ENCODE measurements at places on chromosomes 4 and X.

GRCh38 chr4:184364100-184364921 lies 110.0 kb downstream of the IRF2 start:
- no peak for DNase-seq

- peak; percentile 78 for DNase-seq
These were observed 407.9 kb downstream of the PCDH18 start for GRCh38 chr4:137124278-137124932.

- DNase-seq = no peak
These were observed 608.7 kb downstream of the TLL1 start for GRCh38 chr4:166481739-166482138.

DNA sequence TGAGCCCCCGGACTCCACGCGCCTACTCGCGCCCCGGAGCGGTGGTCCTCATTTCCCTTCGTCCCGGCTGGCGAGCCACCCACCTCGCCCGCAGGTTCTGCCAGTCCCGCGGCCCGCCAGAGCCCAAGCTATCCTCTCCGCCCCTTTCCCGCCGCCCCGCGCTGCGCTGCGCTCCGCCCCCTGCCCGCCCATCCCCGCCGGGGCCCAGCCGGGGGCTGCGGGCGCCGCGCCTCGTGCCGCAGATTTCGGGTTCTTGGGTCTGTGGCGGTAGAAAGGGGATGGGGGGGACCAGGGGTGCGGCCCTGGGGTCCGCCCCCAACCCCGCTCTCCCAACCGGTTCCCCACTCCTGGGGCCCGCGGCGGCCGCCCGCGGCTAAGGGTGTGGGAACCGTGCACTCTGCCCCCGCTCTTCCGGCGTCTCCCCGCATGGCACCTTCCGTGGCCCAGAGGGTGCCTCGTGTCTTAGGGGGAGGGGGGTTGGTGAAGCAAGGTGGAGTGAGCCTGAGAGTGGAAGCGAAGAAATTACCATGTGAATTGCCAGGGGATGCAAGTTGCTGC lies 650.8 kb upstream of the DIPK2B start:
- DNase-seq = no peak

DNA sequence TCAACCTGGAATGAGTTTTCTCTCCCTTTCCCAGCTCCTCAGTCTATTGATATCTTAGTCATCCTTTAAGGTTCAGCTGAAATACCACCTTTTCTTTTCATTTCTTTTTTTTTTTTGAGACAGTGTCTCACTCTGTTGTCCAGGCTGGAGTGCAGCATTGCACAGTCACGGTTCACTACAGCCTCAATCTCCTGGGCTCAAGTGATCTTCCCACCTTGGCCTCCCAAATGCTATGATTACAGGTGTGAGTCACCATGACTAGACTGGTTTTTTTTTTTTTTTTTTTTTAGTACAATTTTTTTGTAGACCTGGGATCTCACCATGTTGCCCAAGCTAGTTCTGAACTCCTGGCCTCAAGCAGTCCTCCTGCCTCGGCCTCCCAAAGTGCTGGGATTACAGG lies 28.9 kb downstream of the AFF1 start:
- DNase-seq = no peak

DNA sequence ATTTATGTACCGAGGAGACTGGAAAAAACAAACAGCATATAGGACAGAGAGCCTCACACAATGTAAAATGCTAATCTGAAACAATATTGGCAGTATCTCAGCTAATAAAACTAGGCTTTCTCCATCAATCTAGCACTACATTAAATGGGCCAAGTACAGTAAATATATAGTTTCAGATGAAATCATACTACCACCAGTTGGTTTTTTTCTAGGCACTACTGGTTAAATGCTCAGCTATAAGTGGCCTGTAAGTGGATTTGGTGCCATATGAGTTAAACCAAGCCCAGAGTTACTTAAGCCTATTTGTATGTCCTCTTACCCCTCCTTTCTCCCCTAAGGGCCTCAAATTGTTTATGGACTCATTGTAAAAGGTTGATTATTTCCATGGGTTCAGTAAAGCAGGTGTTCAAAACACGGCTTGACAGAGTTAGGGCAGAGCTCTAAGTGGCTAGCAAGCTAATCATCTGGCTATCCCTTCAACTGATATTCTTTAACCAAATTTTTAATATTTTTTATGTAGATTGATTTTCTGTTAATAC lies 57.5 kb downstream of the FAM13A start:
- DNase-seq = no peak

DNA sequence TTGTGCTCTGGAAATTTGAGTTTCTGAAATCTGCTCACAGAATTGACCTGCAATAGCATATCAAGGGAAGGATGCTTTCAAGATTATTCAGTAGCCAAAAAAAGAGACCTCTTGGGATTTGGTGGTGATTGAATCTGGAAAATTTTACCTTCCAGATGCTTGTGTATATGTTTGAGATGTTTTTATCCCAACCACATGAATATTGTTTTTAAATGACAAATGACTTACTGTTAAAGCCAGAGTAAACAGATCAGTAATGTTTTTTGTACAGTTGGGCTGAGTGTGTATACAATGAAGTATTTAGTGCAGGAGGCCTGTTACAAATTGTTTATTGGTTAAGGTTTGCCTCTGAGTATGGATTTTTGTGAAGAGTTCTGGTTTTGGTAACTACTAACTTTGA lies 126.5 kb downstream of the CBR4 start:
- DNase-seq = peak; percentile 58

DNA sequence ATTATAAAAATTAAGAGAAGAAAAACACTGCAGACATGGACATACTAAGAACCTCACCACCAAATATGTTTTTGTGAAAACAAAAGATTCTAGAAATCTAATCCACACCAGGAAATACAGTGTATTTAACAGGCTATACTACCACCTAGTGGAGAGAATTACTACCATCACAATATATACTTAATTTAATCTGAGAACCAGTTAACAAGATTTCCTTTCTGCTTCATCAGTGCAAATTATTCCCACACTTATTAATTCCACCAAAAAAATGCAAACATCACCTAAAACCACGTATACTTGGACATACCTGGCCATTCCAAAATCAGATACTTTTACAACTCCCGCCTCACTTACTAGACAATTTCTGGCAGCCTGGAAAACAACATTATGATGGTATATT lies 7.0 kb upstream of the TXK start:
- DNase-seq = peak; percentile 40

GRCh38 chrX:72100824-72101351 lies 30.8 kb downstream of the RTL5 start:
- no peak for DNase-seq

GRCh38 chrX:70293621-70294020 lies 3.7 kb downstream of the KIF4A start:
- DNase-seq = no peak

DNA sequence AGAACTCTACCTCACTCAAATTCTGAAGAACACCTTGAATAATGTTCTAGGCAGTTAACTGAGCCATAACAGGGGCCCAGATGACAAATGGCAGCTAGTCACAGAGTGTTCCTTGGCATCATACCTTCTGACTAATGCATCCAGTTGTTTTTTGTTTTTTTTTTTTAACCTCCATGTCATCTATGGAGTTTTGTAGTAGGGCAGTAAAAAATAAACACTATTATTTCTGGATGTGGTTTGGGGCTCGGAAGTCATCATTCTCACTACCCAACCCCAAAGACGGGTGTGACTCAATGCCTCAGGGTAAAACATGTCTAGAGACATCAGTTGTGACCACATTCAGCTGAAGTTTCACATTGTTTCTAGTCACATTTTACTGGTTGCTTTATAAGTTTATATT lies 31.2 kb upstream of the MCF2 start:
- DNase-seq = peak; percentile 15

DNA sequence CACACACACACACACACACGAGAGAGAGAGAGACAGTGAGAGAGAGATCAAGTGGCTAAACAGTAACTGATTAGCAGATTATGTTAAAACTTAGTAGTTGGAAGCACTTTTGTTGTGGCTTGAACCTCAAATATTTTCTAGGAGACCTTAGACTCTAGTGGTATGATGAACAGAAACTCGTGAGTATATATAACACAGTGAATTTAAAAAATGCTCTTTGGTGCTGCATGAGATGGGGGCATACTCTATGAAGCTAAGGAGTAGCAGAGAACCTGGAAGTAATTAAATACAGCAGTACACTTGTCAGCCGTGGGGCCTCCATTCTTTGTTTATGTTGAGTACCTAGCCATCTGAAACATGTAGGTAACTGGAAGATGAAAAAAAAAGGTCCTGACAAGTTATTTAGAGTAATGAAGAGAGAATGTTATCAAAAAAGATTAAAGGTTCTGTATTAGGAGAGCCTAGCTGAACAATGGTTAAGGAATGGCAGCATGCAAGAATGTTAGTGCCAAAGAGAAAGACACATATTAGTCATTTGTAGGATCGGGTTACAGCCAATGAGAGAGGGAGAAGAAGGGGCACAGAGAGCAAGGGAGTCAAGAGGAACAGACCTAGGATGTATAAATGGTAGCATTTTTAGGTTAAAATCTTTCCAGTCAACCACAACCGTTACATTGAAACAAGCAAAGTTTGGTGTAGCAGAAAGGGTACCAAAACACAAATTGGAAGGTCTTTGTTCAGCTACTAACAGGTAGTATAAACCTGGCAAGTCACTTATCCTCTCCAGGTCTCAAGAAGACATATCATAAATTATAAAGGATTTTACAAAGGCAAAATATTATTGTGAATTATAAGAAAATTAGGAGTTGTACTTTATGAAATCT lies 316.7 kb upstream of the DIPK2B start:
- DNase-seq = peak; percentile 86

DNA sequence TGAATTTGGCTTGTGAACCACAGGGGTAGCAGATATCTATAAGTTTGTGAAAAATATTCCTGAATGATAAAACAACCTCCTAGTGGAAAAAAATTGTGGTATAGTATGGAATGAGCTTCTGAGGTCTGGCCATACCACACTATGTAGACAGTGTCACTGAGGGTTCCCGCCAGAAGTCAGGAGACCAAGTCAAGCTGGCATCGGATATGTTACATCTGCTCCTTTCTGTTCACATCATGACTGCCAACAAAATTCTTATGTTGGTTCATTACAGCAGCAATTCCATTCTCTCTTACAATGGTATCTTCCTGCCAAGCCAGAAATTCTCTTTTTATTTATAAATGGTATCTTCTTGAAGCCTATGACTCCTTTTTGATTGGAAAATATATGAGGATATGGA lies 273.0 kb downstream of the PPP3CA start:
- DNase-seq = no peak

GRCh38 chr4:111572470-111572869 lies 572.8 kb upstream of the FAM241A start:
- peak; percentile 8 for DNase-seq

GRCh38 chr4:170090352-170091052 lies 746 bp upstream of the AADAT start:
- peak; percentile 52 for DNase-seq

- DNase-seq = peak; percentile 53
These were observed 24.0 kb downstream of the HAND2 start for GRCh38 chr4:173505924-173506518.

DNA sequence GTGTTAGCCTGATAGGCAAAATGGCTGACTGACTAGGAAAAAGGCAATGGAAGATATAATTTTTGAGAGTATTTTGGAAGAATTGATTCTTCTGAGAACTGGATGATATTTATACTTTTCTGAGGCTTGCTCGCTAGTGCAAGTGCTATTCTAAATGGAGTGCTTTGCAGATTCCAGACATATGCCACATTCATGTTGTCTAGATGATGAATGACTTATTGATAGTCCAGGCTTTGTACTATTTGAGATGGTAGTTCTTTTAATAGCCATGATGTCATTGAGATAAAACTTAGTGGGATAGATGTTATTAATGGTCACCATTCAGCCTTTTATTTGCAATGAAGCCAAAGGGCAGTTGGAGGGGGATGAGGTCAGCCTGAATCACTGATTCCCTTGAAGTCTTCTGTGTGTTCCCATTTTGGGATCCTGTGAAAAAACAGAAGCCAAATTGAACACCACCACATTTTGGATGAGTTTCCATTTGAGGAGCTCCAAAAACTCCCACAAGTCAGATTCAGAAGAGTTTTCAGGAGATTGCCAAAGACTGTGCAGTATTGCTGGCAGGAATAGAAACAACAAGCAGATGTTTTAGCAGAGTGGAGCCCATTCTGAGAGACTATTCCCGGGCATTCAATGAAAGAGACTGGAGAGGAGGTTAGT lies 184.1 kb downstream of the IL1RAPL2 start:
- no peak for DNase-seq

GRCh38 chrX:39601231-39602177 lies 496.3 kb downstream of the BCOR start:
- DNase-seq = no peak

DNA sequence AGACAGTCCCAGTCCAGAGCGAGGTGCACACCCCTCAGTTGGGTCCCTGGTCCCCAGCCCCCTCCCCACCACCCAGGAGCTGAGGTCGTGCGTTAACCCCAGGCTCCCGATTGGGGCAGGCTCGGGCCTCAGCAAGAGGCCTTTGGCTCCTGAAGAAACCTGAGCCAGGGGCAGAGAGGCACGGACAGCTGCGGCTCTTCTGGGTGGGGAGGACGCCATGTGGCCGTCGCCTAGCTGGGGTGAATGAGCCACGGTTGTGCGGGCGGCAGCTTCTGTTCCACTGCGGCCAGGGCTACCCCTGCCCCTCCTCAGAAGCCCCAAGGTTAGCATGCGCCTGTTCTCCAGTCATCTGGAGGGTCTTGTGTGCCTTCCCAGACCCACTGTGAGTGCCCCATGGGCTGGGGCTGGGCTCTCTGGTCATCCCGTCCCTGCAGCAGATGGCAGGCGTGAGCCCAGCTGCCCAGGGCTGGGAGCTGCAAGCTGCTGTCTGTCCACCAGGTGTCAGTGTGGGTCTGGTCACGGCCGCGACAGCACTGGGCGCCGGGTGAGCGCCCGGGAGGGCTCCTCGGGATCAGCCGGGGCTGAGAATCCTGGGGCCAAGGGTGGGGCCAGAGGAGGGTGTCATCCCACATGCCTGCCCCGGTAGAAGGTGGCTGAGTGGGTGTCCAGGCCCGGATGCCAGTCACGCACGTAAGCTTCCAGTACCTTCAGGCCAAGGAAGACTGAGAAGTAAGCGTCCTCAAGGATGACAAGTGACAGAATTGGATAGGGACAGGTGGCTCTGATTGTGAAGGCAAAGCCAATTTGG lies 21.9 kb downstream of the ATP2B3 start:
- DNase-seq = peak; percentile 39

GRCh38 chr4:72109364-72109763 lies 77.6 kb downstream of the NPFFR2 start:
- DNase-seq = no peak

DNA sequence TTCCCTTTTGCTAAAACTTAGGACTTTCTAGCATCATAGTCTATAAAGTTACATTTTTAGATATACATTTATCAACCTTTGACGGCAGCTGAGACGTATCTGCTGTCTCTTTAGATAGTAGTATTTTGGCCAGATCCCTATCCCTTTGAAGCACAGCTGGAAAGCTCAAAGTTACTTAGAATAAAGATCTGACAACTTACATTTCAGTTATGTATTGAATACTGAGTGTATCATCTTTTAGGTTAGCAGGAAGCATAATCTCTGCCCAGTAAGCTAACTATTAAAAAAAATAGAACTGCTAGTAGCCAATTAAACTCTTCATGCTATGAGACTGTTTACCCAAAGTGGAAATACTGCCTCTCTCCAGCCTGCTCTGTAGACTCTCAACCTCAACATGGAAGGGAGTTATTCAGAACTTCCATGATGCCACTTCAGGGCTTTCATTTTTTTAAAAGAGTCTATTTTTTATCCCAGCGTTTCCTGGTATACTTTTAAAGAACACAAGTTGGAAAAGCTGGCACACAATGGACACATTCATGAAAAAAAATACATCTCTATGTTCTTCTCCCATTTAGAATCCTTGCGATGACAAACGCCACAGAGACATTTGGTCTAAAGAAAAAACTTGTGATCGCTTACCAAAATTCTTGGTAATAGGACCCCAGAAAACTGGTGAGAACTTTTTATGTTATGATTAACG lies 126.3 kb downstream of the PRSS12 start:
- no peak for DNase-seq
